ENCODE measurements at places on chromosomes 12 and 14.

GRCh38 chr12:76384560-76384959, 36.3 kb upstream of the BBS10 start:
- DNase-seq, result no peak

- DNase-seq, result no peak
These were observed 116.1 kb downstream of the C12orf42 start for GRCh38 chr12:103379670-103380069.

DNA sequence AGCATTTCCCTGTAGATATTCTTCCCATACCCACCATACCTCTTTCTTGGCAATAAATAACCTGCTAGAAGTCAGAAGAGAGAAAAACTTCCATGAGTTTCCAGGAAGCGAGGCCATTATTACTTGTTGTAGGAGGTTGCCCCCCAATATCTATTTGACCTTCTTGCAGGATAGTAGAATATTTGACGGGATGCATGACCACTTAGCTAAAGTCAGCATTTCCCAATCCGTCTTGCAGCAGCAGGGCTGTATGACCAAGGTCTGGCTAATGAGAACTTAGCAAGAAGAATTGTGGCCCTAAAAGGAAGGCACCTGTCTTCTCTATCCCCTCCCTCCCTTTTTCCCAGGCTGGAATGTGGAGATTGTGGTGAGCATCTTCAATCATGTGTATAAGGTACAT, 51.5 kb downstream of the NINJ2 start:
- DNase-seq, result no peak

GRCh38 chr12:123286652-123287373, 15.2 kb upstream of the CDK2AP1 start:
- no peak for DNase-seq

DNA sequence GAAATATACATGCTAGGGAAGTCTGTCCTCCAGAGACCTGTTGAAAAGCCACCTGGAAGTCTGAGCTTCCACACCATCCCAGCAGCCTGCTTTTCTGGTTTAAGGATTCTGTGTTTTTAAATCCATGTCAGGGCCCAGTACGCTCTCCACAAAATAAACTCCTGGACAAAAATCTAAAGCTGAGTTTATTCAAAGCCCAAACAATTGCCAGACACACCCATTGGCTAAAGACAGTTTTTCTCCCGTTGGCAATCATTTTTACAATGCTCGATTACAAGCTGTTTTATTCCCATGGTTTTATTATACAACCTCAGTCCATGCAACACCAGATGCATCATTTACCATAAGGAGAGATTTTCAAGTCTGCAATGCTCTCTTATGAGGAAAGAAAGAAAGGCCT, 94.5 kb downstream of the MYRFL start:
- DNase-seq, result no peak

- DNase-seq, result no peak
These were observed 73.4 kb upstream of the EEA1 start for GRCh38 chr12:93002293-93003054.

DNA sequence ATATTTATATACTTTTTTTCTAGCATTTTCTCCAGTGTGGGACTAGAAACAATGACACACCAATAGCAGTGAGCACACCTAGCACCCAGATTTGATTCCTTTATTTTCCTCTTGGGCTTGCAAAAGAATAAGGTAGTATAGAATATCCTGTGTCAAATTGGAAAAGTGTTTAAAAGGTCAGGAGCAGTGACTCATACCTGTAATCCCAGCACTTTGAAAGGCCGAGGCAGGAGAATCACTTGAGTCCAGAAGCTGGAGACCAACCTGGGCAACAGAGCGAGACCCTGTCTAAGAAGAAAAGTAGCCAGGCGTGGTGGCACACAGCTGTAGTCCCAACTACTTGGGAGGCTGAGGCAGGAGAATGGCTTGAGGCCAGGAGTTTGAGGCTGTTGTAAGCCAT, 53.8 kb upstream of the SGPP1 start:
- DNase-seq, result no peak

GRCh38 chr14:65329911-65330310, 82.6 kb upstream of the FUT8 start:
- no peak for DNase-seq

DNA sequence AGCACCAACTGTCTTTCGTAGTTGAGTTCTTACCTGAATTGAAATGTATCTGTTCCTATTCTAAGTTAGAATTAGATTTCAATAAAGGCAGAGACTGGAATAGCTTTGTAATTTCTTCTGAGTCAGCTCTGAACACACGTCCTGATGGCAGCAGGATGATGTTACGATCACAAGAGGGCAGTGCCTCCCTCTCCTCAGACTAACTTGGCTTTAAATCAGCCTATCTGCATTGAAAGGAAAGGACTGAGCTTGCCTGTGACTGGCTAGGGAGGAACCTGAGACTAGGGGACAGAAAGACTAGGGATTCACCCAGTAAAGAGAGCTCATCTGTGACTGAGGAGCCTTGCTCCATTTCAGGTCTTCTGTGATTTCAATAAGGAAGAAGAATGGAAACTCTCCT, 323.7 kb upstream of the OR4E1 start:
- DNase-seq, result peak; percentile 66

Data from CD4-positive, alpha-beta T cell treated with Interleukin-17A for 1 hour (primary cell).